Stimulated activated CD8-positive, alpha-beta memory T cell treated with anti-CD3 and anti-CD28 coated beads, Interleukin-7, amount 100 ng/mL, for 24 hours (primary cell): ENCODE measurements at places on chromosomes 3 and 15.

GRCh38 chr3:30553641-30554316, 52.6 kb upstream of the TGFBR2 start:
- DNase-seq, result no peak

- DNase-seq, result no peak
These were observed 5.0 kb downstream of the THBS1 start for GRCh38 chr15:39585871-39586301.

DNA sequence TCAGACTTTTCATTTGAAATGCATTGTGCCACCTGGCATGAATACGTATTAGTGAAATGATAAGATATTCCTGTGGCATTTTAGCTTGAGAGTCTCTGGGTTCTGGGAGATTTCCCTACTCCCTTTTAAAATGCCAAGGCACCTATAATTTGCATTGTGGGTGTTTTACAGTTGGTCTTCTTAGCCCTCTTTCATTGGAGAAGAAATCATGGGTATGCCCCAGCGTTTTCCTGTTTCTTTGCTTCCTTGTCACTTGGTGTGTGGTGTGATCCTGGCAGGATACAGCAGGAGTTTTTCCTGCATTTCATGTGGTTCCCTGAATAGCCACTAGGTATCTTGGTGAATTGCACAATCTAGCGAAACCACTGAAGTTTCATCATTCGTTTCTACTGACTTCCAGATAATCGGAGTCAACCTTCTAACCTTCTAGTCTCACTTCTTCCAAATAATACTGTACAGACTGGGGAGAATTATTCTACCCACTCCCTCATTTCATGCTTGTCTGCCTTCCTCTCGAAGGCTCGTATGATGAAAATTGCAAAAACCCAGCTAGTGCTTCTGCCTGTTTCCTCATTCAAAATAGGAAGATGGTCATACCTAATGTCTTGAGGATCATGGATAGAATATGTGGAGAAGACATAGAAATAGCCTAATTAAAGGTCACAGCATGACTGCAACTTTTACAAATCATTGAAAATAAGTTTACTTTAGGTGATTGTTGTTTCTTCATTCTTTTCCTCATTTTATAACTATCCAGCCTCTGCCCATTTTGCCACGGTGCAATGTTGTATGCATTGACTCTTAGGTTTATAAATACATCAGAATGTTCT, 2.6 kb downstream of the BHLHE40 start:
- no peak for DNase-seq

DNA sequence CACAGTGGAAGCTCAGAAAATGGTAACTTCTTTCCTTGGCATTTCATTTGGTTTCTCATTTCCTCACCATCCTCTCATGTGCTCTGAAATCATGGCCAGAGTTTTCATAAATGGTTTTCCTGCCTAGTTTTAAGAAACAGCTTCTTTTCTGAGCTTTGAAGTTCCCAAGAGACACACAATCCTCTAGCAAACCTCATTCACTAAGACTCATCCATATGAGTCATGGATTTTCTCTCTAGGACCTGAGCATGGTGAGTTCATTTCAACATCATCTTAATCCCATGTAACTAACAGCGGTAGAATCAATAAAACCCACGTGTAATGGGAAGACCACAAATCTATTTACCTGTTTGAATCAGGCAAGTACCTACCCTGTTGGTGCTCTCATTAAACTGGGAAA, 274.5 kb upstream of the LRTM1 start:
- DNase-seq, result no peak

DNA sequence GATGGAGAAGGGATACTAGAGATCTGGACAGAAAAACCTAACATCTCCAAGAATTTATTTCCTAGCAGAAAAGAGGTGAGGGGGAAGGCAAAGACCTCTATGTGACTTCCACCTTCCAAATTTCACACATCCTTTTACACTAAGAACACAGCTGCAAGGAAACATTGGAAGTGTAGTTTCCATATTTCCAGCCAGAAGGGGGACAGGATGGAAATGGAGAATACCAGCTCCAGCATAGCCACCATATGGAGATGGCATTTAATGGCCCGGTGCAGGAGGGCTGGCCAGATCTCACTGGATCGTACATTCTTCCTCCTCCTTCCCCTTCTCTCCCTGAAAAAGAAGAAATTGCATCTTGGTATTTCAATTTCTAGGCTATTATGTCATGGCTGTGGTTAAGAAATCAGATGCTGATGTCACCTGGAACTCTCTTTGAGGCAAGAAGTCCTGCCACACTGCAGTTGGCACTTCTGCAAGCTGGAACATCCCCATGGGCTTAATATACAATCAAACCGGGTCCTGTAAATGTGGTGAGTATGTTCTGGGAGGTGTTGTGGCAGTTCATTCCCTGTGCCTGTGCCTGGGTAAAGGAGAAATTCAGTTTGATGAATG, 36.9 kb upstream of the TF start:
- DNase-seq, result no peak

GRCh38 chr15:43376017-43376705, 5.3 kb downstream of the TUBGCP4 start:
- peak; percentile 7 for DNase-seq

DNA sequence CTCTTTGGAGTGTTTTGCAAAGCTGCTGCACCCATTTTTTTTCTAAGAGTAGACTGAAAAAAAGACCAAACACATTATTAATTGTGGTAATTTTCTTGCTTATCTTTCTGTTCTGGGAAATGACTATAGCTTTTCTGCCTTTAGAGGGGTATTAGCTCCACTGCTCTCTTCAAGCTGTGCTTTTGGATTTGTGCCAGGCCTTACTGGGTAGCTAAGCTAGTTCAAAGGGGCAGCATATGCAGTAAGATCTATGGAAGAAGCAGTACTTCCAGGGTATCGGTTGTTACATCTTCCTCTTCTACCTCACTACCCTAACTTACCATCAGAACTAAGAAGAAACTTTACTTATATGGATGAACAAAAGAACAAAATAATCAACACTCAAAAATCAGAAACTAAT, 28.7 kb upstream of the ARIH1 start:
- DNase-seq, result no peak

DNA sequence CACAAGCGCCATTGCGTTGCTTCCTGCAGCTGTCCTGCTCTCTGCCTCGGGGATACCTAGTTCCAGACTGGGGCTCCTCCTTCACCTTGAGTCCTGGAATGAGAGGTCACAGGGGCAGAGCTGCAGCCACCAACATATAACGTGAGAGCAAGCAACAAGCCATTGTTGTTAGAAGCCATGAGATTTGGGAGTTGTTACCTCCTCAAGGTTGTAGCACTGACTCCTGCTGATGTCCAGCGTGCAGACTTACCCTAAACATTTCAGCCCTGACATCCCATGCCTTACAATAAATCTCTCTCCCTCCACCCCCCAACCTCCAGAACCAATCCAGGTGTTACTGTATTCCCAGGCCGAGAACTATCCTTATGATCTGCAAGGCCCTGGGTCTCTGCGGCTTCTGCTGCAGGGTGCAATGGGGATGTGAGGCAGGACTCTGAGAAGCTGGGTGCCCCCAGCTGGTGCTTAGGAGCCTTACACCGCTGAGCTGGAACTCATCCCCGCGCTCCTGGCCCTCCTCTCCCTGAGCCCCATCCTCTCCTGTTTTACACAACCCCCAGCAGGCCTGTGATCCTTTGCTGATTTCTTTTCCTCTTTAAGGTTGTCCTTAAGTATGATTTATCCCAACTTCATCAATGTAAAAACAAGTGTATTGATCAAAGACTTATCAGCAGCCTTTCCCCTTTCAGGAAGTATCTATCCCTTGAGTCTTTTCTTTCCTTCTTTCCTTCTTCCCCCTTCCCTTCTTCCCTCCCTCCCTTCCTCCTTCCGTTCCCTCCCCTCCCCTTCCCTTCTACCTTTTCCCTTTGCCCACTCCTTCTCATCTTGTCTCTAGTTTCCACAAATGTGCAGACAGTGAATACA, 84.2 kb upstream of the ABHD2 start:
- DNase-seq, result no peak

DNA sequence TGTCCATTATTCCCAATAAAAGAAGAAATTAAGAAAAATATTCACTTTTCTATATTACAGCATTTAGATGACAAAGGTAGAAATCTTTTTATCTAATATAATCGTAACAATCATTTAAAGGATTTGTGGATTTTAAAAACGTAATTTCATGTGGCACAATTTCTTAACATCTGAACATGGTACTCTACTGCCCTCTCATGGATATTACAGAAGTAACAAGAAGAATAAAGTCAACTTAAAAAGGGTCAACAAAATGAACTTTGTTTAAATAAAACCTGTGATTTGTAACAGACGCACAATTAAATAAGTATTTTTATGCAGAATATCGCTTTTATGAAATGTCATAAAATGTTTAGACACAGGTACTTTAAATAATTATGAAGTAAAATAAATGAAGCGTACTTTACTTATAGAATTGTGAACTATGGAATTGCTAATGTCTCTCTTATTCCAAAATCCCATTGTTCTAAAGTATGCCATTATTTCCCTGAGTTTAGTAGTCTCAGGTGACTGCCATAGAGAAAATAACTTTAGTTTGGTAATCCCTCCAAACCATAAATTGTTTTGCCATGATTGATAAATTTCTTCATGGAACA, 366.8 kb upstream of the ZNF385D start:
- no peak for DNase-seq

GRCh38 chr3:195200010-195200822, 70.7 kb downstream of the XXYLT1 start:
- no peak for DNase-seq

- no peak for DNase-seq
These were observed at the start of gene DAZL for GRCh38 chr3:16604887-16605602. TSS of gene DAZL (minus strand) at chr3:16605423. CDS start at chr3:16605205, 218 bp downstream.

DNA sequence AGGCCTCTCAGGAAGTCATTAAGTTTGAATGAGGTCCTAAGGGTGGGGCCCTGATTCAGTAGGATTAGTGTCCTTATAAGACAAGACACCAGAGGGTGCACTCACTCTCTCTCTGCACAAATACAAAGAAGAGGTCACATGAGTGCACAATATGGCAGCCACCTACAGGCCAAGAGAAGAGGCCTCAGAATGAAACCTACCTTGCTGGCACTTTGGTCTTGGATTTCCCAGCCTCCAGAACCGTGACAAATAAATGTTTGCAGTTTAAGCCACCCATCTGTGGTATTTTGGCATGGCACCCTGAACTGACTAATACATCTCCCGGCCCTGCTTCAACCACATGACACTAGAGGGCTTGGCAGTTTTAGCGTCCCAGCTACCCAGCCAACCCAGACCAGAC, 73.9 kb upstream of the CHRNB4 start:
- no peak for DNase-seq

GRCh38 chr15:85579957-85580694, 199.7 kb downstream of the AKAP13 start:
- no peak for DNase-seq
